ENCODE measurements at places on chromosomes 2 and 18.
A peak's percentile ranks its signal among the peaks of the same experiment; 100 is the strongest.

DNA sequence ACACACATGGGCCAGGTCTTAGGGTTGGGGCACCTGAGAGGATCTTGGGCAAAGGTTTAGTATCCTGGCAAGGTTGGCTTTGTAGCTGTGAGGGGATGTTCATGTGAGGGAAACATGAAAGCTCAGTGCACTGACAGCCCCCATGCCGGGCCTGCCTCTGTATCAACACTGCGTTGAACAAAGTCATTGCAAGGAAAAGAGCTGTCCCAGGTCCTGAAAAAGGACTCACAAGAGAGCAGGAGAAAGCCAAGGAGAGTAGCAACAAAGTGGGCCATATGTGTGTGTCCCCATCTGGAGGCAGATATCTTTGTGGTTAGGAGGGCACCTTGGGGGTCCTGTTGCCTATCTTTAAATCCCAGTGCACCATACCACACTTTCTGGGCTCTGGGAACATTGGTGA lies 237.8 kb upstream of the THSD7B start:
- DNase-seq: peak; percentile 27

DNA sequence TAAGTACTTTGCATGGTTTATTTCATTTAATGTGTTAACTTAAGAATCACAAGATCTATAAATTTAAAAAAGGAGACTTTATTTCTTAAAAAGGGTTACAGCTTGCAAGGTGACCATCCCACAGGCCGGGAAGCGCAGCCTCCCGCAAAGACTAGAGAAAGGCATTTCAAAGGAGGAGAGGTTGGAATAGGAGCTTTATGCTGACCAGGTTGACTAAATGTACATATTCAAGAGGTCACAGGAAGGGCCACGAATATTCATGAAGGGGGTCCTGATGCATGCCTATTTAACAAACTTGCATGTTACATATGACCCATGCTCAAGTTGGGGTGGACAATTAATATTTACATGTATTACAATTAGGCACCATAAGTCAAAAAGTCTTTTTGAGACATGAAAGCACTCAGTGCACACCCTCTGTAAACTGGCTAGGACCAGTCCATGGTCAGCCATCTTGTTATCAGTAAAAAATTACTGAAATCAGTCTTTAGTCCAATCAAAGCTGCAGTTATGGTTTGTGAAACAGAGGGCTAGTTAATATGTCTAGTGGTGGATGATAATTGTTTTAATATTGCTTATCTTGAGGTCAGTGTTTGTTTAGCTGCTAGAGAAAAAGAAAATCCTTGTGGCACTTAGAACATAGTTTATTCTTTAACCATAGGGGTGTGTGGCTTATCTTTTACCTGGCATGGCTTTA lies 169.3 kb downstream of the KCNE4 start:
- no peak for DNase-seq

DNA sequence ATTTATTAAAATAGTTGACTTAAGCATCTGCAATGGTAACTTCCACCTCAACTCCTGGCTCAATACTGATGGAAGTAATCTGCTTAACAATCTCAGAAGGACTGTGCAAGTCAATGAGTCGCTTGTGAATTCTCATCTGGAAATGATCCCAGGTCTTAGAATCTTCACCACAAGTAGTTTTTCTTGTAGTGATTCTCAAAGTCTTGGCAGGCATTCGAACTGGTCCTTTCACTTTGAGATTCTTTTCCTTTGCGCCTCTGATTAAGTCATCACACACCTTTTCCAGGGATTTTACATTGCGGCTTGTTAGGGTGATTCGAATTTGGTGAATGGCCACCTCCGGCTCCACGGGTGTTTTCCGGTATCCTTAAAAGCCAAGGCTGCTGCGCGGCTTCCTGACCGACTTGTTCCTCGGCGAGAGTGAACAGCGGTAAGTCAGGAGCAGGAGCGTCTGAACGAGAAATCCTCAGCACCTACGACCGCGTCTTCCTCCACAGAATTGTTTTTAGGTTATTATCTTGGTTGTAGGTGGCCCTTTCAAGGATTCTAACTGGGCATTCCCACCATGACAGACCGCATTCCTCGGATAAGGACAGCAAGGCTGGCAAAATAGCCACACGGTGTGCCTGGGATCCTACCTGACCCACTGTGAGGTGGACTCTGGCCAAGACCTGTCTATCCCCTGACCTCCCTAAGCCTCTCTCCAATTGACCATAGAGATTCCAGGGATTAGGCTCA lies 23.8 kb upstream of the SLC20A1 start:
- no peak for DNase-seq

- DNase-seq: no peak
Measured at GRCh38 chr2:60541056-60541651, 12.3 kb downstream of the BCL11A start.

DNA sequence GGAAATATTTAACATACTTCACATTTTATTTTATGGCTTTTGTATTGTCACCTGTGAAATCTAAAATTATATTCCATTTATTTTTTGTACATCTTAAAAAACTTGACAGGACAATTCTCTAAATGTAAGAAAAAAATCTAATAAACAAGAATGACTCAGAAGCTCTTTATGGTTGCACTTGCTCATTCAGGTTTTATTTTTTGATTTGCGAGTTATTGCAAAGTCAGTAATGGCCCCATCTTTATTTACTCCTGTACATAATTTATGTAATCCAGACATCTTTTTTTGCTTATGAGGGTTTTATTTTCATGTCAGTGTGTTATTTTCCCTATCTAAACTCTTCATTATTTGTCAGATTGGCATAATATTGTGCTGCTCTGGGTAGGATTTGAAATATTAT lies 145.1 kb downstream of the MBD5 start:
- no peak for DNase-seq

DNA sequence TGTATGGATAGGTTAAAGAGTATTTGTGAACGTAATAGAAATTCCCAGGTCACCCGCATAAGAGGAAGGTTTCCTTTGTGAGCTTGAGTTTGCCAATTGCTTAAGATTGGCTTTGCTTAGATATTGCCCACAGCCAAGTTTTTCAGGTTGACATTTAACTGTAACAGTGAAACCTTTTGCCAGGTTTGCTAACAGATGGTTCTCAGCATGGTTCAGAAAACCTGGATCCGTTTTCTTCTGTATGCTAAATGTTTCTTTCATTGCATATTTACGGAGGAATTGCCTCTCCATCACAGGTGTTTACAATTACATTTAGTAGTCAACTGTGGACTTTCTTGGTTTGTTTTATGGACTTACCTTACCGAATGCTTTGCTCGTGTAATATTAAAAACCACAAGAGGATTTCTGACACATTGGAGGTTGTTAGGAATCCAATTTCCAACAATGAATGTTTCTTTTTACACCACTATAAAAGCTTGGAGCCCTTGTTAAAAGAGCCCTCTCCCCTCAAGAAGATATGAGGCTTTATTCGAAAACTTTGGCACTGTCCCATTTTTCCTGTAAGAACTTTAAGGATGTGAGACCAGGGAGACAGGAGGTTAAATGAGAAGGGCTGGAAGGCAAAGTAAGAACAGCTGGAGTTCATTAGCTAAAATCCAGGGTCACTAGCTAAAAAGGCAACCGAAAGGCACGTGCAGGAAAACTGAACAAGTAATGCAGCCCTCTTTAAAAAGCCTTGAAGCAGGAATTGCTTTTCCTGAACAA lies 7.8 kb downstream of the CDK15 start:
- no peak for DNase-seq

GRCh38 chr2:60634438-60634837 lies 81.0 kb upstream of the BCL11A start:
- DNase-seq: no peak

All from common myeloid progenitor, CD34-positive (primary cell).